Thoracic aorta (tissue), 2 donors: ENCODE measurements at places on chromosomes 5 and 9. TPM values are rescaled to one million over a fixed set of nuclear protein-coding genes. Genes with fewer than 3 reads are reported as not detected.

Gene GPR21
- 6.4 TPM for total RNA-seq

GRCh38 chr5:15933259-15934207 lies 246.1 kb downstream of the MARCHF11 start:
- no peaks in the 10 kb centered on the region for H3K4me1 ChIP-seq
- no peak for DNase-seq
- H3K36me3 ChIP-seq, result peaks cover 13% of the 10 kb centered on the region
- H3K27me3 ChIP-seq, result no peaks in the 10 kb centered on the region
- no peak overlapping the region for H3K4me3 ChIP-seq
- H3K27ac ChIP-seq, result no peak overlapping the region

DNA sequence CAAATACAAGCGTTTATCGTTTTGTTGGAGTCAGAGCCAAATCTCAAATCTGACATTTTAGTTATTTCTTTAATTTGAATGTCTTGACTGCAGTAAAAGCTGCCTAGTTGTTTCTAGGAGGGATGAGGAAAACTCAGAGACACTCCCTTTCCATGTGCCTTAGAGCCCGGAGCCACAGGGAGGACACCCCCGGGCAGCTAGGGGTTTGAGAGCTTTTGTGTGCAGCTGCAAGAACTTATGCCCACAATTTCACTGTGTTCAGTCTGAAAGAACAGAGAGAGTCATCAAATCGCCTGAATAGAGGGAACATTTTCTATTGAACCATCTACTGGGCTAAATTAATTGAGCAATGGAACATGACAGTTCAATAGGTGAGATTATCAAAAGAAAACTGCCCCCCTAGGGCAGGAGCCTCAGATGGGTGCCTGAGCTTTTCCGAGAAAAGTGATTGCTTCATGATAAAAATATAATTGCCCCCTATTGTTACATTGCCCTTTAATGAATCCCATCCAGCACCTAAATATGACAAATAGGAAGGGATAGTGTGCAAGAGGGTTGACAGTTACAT lies 709.3 kb upstream of the RGMB start:
- no peaks in the 10 kb centered on the region for H3K36me3 ChIP-seq
- no peak for DNase-seq
- H3K4me3 ChIP-seq, result no peak overlapping the region
- H3K4me1 ChIP-seq, result no peaks in the 10 kb centered on the region
- H3K27me3 ChIP-seq, result no peaks in the 10 kb centered on the region
- H3K27ac ChIP-seq, result no peak overlapping the region

DNA sequence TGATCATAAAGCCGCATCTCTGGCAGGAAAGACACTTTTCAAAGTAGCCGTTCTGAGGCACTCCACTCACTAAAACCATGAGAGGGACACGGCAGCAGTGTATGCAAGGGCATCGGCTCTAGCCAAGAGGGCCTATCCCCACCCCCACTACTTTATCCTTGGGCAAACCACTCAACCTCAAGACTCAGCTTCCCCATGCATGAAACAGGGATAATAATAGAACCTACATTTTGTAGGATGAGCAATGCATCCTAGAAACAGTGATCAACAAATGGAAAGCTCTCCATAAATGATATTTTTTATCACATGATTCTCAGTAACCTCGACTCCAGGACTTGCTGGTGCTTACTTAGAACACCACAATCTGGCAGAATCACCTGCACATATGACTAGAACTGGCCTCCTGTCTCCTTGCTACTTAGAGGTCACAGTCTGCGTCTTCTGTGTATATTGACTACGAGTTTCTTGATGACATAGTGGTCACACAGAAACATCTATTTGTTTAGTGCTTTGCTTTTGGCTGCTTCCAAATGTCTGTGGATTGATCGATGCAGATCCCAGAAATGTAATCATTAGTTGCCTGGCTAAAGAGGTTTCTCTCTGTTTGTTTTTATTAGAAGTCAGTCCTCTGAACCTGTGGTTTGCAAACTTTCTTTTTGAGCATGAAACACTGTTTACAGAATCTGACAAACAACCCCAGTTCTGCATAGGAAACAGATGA lies 102.1 kb downstream of the LHFPL2 start:
- DNase-seq, result no peak
- H3K4me1 ChIP-seq, result peaks cover 76% of the 10 kb centered on the region
- no peaks in the 10 kb centered on the region for H3K27me3 ChIP-seq
- H3K4me3 ChIP-seq, result no peak overlapping the region
- H3K27ac ChIP-seq, result peak overlapping the region; percentile 89

DNA sequence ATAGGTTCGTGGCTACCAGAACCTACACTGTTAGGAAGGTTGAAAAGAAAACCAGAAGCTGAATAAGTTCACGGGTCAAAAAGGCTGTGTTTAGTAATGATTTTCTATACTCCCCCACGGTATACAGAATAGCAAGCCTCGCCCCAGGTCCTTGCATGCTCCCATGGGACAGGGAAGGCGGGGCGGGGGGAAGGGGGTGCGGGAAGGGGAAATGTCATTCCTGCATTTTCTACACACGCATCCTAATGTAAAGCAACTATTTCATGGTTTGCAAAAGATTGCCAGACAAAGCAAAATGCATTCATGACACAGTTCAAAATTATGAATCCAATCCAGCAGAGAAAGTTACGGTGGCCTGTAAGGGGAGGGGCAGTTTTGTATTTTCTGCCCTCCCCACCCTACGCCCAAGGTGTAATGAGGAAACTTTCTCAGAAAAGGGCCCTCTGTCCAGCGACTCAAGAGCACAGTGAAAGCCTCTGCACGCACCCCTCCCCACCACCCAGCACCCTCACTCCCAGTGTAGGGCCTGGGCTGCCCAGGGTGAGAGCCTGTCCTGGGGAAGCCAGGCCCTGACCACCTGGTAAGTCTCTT lies 105.2 kb downstream of the ROR2 start:
- no peaks in the 10 kb centered on the region for H3K27me3 ChIP-seq
- DNase-seq, result no peak
- H3K4me3 ChIP-seq, result peak overlapping the region; percentile 58
- H3K4me1 ChIP-seq, result peaks cover 7% of the 10 kb centered on the region
